ENCODE measurements at places on chromosomes 7 and 10.

- DNase-seq: no peak
Observed at GRCh38 chr10:110867807-110868465, 3.8 kb upstream of the PDCD4 start.

GRCh38 chr7:106057962-106058927 is 53.9 kb downstream of the SYPL1 start:
- DNase-seq: no peak

DNA sequence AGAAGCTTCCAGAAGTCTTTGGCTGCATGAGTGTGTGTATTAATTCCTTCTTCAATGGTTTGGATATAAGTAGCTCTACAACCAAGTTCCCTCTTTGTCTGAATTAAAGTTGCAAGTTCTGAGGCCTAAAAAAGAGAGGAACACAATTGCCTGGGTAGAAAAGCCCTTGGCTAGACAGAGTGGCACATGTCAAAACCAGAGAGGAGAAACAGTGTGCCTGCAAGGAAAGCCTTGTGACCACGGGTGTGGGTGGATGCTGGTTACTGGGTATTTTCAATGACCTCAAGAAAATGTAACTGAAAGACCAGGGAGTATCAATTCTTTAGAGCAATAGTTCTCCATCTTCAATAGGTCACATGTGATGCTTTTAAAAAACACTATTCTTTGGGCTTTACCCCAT is 148.3 kb downstream of the SVIL start:
- DNase-seq: no peak

DNA sequence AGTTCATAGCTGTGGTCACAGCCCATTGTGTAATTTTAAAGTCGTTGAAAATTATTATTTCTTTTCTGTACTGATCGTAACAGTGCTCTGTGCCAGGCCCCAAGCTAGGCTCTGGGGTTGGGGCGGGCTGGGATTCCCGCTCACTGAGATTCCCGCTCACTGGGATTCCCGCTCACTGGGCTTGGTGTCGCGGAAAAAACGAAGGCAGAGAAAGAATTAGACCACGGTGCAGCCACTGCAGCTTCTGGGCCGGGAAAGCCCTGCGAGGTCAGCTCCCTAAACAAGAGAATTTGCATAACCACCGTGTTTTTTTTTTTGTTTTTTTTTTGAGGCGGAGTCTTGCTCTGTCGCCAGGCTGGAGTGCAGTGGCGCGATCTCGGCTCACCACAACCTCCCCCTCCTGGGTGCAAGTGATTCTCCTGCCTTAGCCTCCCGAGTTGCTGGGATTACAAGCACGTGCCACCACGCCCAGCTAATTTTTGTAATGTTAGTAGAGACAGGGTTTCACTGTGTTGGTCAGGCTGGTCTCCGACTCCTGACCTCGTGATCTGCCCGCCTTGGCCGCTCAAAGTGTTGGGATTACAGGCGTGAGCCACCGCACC is 31.2 kb downstream of the FOXK1 start:
- no peak for DNase-seq

- DNase-seq: no peak
Observed at GRCh38 chr10:131214521-131215244, 96.8 kb downstream of the TCERG1L start.

- no peak for DNase-seq
Observed at GRCh38 chr7:153247926-153248325, 488.4 kb downstream of the ACTR3B start.

DNA sequence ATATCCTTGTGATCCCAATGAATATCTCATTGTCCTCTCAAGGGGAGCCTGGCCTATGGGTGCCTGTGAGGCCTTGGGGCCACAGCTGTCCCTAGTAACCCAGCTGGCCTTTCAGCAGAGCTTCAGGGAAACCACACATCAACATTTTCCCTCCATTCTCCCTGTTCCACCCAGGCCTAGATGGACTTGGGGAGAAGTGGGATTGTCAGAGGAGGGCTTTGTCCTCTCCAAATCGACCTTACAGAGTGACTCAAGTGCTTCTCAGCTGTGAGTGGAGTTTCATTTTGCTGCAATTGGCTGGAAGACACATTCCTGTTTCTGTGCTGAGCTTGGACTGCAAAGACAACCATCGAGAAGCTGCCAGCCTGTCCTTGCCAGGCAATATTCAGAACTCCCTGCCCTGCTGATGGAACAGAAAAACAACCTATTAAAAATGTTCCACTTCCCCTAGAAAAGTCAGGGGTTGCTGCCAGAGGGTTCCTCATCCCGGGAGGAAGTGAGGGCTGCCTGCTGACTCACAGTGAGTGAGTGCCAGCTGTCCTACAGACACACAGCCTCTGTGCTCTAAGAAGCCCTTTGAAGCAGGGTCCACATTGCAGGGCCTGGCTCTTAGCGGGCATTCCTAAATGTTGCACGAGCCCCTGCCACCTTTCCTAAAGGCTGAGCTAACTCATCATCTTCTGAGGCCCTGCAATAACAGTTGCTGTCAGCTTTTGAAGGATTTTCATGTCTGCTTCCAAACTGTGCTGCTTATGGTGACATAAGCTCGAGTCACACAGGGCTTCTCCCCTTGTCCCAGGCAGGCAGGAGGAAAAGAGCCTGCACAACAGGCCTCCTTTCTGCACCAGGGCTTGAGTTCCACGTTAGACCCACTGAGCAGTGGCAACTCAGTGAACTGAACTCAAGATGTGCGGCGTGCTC is 20.5 kb downstream of the STRA8 start:
- DNase-seq: no peak

- DNase-seq: no peak
Observed at GRCh38 chr7:102019461-102019860, 202.0 kb downstream of the CUX1 start.

DNA sequence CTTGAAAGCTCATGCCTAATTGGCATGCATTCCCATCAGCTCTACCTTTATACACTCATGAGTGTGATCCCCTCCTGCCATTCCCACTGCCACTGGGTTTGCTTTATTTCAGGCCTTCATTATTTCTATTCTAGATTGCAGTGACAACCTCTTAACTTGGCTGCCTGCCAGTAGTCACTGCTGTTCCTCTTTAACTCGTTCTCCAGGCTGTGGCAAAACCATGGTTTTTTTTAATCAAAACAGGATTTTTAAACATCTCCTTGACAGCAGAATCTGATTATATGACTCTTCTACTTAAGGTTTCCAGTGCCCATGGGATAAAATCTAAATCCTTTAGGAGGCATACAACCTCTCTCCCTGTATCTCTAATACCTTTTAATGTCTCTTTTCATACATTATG is 223.7 kb upstream of the PCDH15 start:
- DNase-seq: no peak

GRCh38 chr10:25565570-25565969 is 368.5 kb upstream of the MYO3A start:
- no peak for DNase-seq
